Stimulated activated CD8-positive, alpha-beta memory T cell treated with anti-CD3 and anti-CD28 coated beads, Interleukin-4, amount 100 ng/mL, for 24 hours (primary cell): ENCODE measurements at places on chromosomes 16 and 17.

- no peak for DNase-seq
Observed at GRCh38 chr16:82761236-82761635, 134.5 kb downstream of the CDH13 start.

DNA sequence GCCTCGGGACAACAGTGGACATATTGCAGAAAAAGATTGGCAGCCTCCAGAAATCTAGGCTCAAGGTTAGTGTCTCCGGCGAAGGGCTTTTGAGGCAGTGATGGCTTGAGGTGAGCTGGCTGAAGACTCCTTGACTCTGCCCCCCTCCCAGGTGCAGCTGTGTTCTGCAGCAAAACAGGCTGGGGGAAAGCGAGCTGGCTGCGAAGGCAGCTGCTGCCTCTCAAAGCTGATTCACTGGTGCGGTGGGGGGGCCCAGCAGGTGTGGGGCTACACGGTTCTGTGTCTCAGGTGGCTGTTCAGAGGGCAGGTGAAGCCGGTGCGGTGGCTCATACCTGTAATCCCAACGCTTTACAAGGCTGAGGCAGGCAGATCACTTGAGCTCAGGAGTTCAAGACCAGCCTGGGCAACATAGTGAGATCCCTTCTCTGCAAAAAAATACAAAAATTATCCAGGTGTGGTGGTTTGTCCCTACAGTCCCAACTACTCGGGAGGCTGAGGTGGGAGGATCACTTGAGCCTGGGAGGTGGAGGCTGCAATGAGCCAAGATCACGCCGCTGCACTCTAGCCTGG lies 22.9 kb downstream of the C16orf96 start:
- DNase-seq = no peak

DNA sequence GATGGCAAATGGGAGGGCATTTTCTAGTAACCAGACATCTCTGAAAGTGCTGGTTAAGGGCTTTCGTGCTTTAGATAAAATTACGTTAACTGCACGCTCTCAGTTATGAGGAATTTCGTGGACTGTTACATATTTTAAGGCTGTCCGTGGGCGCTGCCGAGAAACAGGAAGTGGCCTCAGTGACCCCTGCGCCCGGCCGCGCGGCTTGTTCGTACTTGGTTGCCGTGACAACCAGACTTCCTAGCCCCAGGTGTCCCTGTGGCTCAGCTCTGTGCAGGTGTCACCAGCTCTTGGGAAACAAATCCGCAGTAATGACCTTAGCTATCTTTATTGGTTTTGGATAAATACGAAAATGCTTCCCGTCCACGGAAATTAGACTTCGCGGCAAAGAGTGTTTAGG lies 52.7 kb downstream of the LMF1 start:
- no peak for DNase-seq

GRCh38 chr16:48558371-48558841 lies 51.6 kb downstream of the N4BP1 start:
- no peak for DNase-seq

GRCh38 chr17:77066165-77066564 lies 74.6 kb upstream of the SEC14L1 start:
- DNase-seq = no peak
